ENCODE measurements at places on chromosomes 5 and 9.

GRCh38 chr9:126419475-126419874, 92.8 kb downstream of the MVB12B start:
- DNase-seq: peak; percentile 91

DNA sequence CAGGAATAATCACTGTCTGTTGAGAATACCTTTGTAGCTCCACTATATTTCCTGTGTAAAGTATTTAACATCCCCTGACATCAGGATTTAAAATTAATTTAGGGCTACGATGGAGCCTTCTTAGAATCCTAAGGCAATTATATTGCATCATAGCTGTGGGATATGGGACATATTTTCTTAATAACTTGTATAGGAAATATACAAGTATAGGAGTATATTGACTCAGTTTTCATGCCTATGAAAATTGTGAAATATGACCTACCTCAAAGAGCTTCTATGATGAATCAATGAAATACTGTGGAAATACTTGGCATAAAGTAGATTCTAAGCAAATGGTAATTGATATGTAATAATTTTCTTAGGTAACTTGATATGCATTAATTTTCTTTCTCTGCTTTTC, 221.0 kb upstream of the KLF4 start:
- no peak for DNase-seq

DNA sequence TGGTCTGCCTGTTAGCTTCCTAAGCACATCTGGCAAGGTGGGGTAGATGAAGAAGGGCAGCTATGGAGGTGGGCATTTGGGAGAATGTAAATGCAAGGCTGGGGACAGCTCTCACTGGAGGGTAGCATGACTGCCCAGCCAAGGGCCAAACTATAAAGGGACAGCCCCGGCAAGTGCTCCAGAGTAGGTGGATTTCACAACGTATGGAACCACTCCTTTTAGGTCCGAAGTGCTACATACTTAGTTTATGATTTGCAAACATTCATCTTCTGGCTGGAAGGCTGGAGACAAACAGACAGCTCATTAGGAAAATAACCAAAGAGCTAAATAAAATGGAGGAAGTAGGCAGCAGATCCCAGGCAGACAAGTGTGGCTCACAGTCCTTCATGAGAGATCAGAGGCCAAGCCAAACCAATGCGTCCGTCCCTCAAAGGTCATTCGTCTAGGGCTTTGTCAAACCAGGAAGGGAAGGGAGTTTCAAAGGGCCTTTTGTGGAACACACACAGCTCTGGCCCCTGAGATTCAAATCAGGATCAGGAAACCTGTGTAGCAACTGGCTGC, 42.5 kb upstream of the GLRX start:
- no peak for DNase-seq

DNA sequence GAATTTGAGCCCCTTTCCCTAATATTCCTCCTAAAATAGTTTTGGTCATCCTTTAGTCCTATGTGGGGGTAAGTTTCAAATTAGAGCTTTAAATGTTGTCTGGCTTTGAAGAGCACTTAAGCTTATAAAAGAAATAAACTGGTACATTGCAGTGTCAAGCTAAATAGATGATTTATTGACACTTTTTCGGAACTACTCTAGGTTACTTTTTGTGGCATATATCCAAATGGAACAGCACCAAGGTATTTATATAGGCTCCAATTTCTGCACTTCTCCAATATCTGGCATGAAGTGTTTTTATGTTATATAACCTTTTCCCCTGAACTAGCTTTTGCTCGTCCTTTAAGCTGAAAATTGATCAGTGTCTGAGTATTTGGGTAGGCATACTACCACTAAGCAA, 402.5 kb downstream of the NFIB start:
- DNase-seq: no peak

GRCh38 chr5:173817561-173817960, 70.6 kb upstream of the CPEB4 start:
- DNase-seq: no peak

DNA sequence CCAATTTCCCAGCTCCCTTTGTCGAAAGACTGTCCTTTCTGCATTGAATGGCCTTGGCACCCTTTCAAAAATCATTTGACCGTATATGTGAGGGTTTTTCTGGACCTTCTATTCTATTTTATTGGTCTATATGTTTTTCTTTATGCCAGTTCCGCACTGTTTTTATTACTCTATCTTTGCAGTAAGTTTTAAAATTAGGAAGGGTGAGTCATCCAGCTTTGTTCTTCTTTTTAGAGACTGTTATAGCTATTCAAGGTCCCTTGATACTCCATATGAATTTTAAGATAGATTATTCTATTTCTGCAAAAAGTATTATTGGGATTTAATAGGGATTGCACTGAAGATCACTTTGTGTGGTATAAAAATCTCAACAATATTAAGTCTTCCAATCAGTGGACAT, 44.2 kb upstream of the STARD4 start:
- peak; percentile 10 for DNase-seq

DNA sequence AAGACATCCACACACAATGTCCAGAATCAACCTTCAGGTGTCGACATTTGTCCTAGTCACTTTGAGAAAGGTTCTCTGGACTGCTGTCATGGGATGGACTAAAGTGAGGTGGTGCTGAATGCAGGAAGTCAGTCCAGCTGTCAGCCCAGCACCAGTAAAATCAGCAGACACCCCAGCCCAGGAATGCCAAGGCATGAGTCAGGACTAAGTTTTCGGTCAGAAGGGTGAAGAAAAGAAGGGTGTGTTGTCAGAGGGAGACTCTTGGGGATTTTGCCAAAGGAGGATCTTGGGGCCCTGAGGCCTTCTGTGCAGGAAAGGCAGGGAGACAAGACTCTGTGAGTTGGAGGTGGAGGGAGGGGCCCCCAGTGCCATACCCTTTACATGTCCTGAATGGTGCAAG, 69.0 kb upstream of the XPA start:
- no peak for DNase-seq

DNA sequence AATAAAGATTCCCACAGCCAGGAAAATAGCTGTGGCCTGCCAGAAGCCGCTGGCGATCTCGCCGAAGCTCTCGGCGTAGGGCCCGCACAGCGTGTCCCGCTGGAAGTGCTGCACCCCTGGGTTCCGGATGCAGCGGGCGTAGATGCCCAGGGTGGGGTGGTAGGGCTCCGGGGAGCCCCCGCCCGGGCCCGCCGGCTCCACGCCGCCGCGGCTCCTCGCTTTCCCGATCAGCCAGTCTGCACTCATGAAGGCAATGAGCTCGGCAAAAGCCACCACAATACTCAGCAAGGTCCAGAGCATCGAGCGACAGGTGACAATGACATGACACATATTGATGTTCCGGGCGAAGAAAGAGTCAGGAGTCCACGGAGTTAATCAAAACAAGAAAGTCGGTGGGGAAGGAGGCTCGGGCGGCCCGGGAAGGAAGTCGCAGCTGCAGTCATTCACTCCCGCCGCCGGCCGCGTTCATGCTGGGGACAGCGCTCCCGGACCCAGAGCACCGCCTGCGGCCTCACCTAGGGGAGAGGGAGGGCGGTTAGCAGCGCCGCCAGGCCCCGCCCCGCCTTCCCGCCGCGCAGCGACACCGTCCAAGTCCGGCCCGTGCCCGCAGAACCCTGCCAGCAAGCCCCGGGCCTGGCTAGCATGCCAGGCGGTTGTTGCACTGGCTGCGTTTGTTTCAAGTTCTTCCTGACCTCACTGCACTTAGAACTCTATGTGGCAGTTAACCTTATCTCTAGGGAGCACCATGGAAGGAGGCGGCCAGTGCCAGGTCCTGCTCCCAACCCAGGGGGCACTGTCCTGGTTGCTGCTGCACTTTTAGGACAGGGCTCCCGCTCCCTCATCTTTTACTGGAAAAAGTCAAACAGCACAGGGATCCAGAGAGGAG, 138.4 kb downstream of the LHFPL2 start:
- peak; percentile 45 for DNase-seq

DNA sequence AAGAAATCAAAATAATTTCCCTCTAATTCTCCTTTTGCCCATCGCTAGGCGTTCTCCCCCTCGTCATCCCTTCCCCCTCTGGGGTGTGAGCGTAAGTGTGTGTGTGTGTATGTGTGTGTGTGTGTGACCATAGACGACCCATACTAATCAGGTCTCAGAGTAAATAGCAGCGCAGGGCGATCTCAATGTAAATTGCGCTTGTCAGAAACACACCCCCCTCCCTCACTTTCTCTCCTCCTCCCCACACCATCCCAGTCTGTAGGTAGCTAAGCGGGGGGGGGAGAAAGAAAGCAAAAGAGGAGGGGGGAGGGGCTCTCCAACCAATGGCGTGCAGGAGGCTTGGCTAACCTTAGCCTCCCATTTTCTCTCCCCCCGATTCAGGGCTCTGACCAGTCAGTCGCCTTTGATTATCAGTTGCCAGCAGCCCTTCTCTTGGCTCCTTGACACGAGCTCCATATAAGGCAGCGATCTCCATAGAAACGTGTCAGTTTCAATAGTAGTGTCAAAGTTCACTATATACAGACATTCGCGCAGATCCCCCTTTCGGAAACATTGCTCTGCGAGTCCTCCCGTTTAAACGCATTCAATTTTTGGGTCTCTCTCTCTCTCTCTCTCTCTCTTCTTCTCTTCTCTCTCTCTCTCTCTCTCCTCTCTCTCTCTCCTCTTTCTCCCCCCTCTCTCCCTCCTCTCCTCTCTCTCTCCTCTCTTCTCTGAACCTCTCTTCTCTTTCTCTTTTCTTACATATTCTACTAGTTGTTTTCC, at the start of gene NR2F1:
Gene NR2F1, plus strand, starts transcription at position 546 of the 762 bp plus-strand sequence. CDS start 1,802 bp downstream, outside the sequence.
- peak; percentile 96 for DNase-seq

GRCh38 chr9:15421532-15421931, 1.1 kb upstream of the SNAPC3 start:
- DNase-seq: no peak

DNA sequence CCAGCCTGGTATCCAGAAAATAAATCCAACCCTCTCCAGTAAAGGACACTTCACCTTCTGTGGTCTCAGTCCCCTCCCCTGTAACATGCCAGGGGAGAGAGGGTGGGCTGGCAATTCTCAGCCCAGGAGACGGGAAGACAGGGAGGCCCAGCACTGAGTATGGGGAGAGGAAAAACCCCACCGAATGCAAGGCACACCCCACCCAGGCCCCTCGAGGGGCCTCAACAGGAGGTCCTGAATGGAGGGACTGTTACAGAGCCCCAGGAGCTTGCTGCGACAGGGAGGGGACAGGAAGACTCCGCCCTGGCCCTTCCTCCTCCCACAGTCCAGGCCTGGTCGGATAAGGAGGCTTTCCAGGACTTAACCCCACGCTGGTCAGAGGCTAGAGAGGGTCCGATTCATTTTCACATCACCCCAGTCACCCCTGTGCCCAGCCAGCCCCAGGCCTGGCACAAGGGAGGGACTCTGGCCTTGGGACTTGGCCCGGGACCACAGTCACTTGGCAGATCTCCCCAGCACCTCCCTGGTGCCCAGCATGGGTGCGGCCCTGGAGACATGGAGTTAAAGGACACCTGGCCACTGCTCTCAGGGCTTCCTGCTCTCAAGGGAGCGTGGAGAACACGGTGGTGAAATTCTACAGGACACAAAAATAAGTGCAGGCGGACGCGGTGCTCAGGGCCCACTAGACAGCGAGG, 44.9 kb upstream of the STXBP1 start:
- DNase-seq: no peak

GRCh38 chr9:71518045-71518827, 250.1 kb downstream of the CEMIP2 start:
- no peak for DNase-seq

DNA sequence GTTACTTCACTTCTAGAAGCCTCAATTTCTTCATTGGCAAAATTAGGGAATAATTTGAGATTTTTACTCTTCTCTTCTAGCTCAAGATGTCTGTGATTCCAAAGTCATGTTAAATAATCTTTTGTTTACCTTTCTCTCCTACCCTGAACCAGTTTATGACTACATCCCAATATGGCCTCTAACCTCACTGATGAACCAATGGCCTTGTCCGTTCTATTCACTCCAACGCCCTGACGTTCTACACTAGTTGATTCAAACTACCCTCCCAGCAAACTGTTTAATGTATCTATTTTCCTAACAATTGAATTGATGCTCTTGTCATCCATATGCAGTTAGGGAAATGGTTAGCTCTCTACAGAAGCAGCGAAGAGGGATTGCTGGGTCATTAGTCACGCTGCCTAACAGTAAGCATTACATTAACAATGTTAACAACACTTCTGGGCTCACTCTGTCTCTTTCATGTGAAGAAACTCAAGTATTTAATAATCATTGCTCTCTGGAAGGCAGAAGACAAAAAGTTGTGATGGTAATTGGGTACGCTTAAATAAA, 38.0 kb downstream of the RAPGEF1 start:
- DNase-seq: no peak

DNA sequence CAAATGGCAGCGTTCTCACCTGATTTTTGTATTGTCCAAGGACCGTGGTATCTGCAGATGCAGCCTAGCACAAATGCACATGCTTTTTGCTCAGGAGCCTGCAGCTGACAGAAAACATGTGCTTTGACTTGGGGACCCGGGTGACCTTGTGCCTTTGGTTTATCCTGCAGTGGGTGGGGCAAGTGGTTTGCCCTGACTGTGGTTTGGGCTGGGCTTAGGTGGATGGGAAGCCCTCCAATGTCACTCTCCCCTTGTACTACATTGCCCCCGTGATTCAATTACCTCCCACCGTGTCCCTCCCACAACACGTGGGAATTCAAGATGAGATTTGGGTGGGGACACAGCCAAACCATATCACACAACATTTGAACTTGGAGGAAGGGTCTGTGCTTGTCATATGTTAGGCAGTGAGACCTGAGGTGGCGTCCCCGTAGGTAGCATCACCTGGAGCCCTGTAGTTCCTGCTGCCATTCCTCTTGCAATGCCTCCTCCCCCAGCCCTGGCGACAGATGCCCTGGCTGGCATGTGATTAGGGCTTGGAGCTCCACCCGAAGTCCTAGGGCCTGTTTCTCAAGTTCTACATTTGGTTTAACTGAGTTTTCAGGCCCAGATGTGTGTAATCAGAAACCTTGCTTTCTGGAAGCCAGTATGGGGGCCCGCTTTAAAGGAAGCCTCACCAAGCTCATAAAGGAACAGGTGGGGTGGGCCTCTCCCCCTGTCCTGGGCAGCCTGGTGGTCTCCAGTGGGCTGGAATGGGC, 2.1 kb downstream of the ANKRD33B start:
- DNase-seq: no peak

DNA sequence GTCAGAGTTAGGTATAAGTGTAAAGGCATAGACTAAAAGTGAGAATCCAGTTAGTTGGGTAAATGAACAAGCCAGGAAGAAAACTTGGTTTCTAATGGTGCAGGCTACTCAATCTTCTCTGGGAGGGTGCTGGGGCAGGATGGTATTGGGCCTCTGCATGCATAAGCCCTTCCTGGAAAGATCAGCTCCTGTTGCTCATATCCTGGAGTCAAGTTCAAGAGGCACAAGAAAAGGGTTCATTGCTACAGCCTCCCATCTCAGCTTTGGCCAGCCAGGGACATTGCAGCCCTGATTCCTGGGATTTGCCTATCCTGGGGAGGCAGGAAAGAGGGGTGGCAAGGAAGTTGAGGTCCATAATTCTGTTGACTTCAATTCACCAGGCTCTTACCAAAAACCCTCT, 40.7 kb upstream of the ATP6V1G1 start:
- no peak for DNase-seq

All from NCI-H345 (cell line).